ENCODE measurements at places on chromosomes 11 and 22.

DNA sequence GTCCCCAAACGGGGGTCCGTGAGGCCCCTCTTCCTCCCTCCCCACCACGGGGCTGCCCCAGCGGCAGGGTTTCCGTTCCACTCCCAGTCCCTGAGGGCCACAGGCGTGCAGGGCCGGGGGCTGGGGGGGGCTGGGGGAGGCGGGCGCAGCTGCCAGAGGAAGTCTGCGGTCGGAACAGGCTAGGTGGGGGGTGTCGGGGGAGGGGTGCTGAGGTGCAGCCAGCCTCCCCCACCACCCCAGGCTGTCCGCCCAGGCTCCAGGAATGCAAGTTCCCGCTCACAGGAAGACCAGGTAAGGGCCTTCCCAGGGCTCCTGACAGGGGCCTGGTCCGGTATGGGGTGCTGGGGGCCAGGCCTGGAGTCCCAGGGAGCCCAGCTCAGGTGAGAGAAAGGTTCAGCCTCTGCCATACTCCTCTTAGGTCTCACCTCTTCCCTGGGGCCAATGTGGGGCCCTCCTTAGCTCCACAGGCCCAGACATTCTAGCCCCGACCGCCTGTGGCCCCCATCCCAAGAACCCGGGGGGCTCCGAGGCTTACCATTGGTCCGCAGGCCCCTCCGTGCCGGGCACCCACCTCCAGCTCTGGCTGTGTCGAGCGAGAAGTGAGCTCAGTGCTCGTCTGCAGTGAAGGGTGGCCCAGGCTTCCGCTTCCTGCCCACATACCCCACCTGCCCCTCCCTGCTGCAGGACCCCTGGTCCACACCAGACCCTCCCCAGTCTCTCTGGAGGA, at the start of gene PTPRCAP:
PTPRCAP (minus strand) TSS at position 601 of the 727 bp plus-strand sequence; CDS start at position 538, 63 bp downstream.
- peak; percentile 64 for DNase-seq

DNA sequence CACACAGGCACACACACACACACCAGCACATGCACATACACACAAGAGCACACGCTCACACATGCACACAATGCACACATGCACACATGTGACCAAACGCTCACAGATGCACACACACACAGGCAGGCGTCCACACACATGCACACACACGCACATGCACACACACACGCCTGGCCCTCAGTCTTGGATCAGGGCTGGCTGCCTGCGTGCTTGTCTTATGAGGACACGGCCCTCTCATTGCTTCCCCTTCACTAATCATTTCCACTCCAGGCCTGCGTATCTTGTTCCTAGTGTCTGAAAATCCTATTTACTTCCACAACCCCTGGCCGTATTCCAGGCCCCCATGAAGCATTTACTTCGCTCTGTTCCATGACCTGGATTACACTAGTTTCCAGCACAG, 740.5 kb downstream of the BRD1 start:
- DNase-seq = no peak

DNA sequence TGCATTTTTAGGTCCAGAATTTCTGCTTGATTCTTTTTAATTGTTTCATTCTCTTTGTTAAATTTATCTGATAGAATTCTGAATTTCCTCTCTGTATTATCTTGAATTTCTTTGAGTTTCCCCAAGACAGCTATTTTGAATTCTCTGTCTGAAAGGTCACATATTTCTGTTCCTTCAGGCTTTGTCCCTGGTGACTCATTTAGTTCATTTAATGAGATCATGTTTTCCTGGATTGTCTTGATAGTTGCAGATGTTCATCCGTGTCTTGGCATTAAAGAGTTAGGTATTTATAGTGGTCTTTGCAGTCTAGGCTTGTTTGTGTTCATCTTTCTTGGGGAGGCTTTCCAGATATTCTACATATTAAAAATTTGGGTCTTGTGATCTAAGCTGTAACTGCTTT, 694.8 kb upstream of the CCDC179 start:
- no peak for DNase-seq

- no peak for DNase-seq
Observed at GRCh38 chr22:19597399-19597735, 73.2 kb upstream of the CLDN5 start.

DNA sequence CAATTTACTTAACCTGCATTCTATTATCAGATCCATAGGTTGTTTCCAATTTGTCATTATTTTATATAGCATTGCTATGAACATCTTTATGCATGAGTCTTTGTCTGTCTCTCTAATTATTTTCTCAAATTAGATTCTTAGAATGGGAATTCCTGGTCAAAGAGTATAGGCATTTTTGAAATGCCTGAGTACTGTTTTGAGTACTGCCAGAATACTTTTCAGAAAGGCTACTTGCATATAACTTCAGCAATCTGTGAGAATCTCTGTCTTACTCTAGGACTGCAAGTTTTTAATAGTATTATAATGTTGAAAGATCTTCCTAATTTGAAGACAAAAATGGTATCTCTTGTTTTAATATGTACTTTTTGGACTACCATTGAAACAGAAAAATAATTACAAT, 56.6 kb downstream of the KCNC1 start:
- no peak for DNase-seq

- no peak for DNase-seq
Observed at GRCh38 chr11:6925636-6926207, 504 bp upstream of the ZNF215 start.

GRCh38 chr22:44439356-44440223, 58.4 kb downstream of the RTL6 start:
- no peak for DNase-seq

- no peak for DNase-seq
Observed at GRCh38 chr11:16111690-16112089, 244.7 kb downstream of the SOX6 start.

DNA sequence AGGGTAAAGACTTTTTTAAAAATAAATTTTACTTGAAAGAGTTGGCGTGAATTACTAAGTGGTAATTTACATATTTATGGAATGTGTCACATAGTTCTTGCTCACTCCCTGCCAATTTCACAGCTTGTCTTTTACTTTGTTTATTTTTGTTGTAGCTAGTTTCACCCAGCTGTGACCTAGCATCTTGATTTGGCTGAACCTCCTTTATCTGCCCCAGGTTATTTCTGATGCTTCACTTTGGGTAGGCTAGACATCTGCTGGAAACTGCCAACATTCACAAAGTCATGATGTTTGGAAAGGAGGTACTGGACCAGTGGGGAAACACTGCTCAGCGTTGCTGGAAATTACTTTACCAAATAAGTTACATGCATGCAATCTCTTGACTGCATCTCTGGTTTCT, 1676.0 kb upstream of the RAG2 start:
- no peak for DNase-seq

DNA sequence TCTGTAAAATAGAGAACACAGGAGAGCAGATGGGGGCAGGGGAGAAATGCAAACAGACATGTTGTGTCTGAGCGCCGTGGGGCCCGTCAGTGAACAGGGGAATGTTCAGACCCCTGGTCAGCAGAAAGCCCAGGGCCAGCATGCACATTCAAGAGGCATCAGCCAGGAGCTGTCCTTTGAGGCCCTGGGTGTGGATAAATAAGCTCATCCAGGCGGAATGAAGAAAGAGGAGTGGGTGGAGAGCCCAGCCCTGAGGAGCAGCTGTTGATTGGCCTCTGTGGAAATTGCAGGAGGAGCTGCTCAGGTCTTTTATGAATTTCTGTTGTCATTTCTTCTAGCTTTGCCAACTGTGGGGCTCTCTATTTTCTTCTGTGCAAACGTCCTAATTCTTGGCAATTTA, 49.7 kb upstream of the CECR2 start:
- DNase-seq = no peak

- DNase-seq = no peak
Observed at GRCh38 chr11:3753110-3753509, 44.2 kb downstream of the NUP98 start.

GRCh38 chr11:115155978-115156377, 348.2 kb downstream of the CADM1 start:
- DNase-seq = no peak

GRCh38 chr22:17140022-17140421, 18.9 kb upstream of the TMEM121B start:
- DNase-seq = no peak

GRCh38 chr11:100684101-100685065, 2.7 kb upstream of the ARHGAP42 start:
- no peak for DNase-seq

DNA sequence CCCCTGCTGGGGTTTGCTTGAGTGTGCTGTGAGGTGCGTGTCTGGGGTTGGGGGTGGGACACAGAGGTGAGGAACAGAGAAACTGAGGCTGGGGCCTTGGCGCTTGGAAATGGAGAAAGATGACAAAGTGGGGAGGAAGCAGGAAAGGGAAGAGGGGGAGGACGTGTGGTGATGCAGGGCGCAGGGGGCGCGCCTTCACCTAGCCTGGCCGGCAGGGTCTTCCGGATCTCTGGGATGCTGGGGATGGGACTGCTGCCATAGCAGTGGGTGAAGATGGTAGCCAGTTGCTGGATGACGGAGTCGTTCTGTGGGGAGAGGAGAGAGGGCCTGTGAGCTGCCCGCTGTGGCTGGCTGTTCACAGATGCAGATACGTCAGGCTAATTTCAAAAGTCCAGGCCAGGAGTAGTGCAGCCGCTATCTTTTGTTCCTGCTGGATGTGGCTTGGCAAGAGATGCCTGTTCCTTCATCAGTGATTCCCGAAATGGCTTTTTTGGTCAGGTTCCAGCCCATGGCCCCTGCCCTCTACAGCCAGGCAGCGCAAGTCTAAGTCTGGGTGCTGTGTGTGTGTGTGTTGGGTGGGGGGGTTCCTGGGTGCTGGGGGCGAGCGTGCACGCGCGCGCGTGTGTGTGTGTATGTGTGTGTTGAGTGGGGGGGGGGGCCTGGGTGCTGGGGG, 54.8 kb downstream of the NAT10 start:
- no peak for DNase-seq

GRCh38 chr11:7903940-7904339, 27.1 kb downstream of the OR10A6 start:
- DNase-seq = no peak

DNA sequence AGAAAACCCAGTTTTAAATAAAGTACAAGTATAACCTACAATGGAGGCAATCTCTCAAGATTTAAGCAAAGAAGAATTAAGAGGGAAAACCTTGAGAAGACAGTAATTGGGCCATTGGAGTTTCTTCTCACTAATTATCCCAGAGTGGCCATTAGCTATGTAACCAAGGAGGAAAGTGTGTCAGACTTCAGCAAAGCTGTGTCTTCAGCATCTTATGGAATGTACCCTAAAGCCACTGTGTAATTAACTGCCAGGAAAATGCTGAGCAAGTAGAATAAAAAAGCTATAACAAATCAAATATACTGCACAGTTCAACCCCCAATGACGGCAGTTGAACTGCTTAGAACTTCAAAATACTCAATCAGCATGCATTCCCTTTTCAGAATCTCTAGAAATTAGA, 261.6 kb downstream of the TTC28 start:
- DNase-seq = no peak

DNA sequence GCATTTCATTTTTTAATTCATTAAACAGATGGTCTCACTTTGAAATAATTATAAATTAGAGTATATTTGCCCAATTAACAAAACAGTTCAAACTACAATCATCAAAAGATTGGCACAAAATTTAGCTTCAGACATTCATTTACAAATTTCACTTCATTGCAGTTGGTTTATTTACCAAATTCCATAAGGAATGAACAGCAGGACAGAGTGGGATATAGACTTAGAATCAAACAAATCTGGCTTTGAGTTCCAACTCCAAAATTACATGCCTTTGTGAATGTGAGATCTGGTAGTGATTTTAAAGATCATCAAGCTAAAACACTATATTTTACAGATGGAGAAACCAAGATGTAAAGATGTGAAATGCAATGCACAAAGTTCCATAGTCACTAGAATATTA, 310.7 kb upstream of the CNTN5 start:
- DNase-seq = no peak

DNA sequence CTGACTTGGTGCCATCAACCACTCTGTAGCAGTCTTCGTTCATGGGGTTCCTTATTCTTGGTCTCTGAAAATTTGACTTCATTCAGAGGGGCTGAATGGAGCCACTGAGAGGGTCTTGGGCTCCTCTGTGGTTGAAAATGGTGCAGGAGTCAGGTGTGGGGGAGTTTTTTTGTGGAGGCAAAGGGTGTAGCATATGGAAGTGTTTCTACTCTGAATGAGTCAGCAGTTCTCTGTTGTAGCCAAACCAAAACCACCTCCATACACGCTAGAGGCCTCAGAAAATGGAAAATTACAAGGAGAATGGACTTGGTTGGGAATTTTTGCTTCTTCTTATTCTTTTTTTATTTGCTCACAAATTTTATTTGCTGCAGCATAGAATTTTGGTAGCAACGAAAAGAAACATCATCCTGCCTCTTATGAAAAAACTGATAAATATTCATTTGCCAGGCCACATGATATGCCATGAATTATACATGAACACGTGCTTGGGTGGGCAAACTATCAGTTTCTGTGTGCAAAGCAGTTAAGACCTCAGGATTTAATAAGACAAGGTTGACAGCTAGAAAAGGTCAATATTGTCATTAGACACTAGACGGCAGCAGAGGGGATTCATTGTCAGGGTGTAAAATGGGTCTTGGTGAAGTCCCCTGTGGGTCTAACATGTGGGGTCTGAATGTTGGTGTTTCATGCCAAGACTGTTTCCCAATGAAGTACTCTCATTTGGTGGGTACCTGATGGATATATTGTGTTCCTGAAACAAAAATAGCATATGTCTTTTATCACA, 111.7 kb downstream of the MYO18B start:
- DNase-seq = no peak

GRCh38 chr11:61873588-61874376, 17.6 kb downstream of the FADS3 start:
- DNase-seq = no peak

DNA sequence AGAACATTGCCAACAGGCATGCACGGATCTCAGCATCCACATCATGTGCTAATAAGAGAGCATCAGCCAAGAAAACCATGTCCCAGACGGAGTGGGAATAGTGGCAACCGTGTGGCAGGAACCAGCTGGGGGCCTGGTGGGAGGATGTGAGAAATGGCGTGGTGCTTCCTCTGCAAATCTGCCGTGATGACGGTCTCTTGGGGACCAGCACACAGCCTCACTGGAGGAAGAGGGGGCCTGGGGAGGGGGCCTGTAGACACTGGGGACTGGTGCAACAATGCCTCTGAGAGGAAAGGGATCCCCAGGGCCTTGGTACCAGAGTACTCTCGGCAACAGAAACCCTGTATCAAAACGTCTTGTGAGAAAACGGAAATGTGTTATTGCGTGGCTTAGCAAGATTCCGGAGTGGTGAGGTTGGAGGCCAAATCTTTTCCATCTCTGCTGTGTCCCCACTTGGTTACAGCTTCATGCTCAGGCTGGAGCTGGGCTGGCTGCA, 154.3 kb upstream of the TBCEL start:
- no peak for DNase-seq

DNA sequence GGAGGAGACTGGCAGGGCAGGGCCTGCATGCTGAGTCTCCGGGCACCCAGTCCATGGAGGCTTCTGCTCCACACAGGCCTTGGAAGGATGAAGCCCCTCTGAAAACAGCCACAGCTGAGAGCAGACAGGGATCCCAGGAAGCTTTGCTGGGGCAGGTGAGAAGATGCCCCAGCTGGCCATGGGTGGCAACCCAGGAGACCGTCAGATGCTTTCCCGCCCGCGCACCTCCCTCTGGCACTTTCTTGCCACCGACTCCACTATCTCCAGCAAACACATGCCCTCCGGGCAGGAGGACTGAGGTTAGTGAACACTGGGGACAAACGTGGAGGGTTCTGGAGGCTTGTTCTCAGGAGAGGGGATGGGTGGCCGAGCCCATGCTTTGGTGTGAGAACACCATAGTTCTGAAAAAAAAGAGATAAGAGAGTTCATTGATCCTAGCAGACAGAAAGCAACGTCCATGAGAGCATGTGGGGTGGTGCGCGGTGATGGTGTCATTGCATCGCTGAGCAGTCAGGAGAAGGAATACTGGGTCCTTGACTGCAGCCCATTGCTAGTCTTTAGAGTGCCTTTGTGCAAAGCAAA, 2.3 kb downstream of the C1QTNF6 start:
- DNase-seq = no peak

- no peak for DNase-seq
Observed at GRCh38 chr22:30297276-30297990, 8.1 kb upstream of the CASTOR1 start.

Measured in effector memory CD8-positive, alpha-beta T cell (primary cell).